SW 1271 (cell line): ENCODE measurements at places on chromosomes 3 and 15.

GRCh38 chr15:34850121-34850520 is 54.8 kb upstream of the ACTC1 start:
- DNase-seq = no peak

- no peak for DNase-seq
These were observed 172.9 kb upstream of the TBC1D5 start for GRCh38 chr3:17915341-17915740.

- DNase-seq = no peak
These were observed 32.9 kb downstream of the CD200R1L start for GRCh38 chr3:112813723-112814171.

DNA sequence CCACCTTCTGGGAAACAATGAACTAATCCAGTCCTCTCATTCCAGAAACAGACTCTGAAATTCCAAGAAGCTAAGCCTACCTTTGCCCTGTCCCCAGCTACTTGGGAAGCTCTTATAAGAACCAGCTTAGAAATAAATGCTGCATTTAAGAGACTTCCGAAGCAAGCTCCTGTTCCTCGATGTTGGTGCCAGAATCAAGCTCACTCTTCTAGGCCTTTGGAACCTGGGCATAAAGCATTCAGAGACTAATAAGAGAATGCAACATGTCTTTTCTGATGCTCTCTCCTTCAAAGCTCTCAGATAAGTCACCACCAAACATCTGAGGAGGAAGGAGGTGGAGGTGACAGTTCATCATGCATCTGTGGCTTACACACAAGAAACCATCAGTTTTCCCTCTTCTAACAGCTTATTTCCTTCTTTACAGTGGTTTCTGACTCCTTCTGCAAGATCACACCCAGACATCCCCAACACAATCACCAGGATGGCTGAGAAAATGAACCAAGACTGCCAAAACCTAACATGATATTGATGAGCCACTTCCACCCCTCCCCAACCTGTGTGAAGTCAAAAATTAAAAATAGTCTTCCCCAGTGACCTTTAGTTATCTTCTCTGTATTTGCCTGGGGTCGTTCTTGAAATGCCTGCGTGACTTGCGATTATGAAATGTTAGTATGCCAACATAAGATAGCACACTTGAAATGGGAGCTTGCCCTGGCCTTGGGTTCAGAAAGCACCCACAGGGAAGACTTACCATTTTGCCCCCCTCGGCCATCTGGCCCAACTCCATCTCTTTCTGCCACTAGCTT is 11.5 kb downstream of the ARHGEF3 start:
- DNase-seq = no peak

DNA sequence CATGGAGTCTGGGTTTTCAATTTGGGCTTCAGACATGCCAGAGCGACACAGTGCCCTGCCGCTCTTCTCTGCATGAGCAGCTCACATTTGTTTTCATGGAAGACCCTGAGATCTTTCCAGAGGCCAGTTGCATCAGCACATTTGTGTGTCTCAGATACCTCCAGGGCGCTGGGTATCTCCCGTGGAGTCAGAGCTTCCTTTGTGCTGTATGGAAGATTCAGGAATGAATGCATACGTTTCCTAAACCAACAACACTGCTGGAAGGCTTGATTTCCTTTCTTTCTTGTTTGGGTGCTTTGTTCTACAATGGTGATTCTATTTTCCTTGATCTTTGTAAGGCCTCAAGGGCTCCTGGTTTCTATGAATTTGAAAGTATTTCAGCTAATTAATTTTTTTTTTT is 106.5 kb downstream of the CACNA2D3 start:
- no peak for DNase-seq

DNA sequence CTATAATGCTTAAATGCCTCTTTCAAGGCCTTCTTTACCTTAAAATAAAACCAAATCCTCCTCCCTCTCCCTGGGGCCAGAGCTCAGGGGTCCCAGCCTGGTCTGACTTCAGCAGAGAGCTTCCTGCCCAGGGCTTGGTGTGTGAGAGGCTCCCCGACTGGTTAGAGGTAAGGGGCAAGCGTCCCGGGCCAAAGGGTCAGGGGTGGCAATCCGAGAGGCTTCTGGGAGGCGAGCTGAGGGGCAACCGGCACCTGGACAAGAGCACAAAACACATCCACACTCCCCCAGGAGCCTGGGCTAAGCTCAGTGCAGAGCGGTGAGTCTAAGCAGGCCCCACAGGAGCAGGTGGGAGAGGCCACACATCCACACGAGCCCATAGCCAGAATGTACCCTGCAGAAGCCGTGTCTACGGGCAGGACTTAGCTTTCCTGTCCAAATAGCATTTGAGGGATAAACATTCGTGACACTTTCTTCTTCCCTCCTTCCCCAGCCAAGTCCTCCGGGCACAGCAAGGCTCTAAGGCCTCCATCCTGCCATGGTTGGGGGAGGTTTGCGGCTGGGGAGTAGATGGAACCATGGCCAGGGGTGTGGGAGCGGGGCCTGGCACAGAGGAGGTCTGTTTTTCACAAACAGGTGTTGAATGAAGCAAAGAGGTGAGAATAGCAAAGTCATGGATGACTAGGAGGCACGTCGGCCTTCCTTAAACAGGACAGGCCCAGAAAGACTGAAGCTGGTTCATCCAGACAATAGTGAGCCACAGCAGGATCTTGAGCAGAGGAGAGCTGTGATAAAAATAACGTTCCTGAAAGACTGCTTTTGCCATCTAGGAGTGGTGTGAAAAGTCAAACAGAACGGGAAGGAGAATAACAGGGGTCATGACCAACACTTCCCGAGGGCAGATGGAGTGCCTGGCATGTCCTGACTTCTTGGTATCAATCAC is 98.7 kb upstream of the IQSEC1 start:
- DNase-seq = no peak

GRCh38 chr3:82000773-82001172 is 239.3 kb upstream of the GBE1 start:
- no peak for DNase-seq
